ENCODE measurements at places on chromosomes 4 and X.

DNA sequence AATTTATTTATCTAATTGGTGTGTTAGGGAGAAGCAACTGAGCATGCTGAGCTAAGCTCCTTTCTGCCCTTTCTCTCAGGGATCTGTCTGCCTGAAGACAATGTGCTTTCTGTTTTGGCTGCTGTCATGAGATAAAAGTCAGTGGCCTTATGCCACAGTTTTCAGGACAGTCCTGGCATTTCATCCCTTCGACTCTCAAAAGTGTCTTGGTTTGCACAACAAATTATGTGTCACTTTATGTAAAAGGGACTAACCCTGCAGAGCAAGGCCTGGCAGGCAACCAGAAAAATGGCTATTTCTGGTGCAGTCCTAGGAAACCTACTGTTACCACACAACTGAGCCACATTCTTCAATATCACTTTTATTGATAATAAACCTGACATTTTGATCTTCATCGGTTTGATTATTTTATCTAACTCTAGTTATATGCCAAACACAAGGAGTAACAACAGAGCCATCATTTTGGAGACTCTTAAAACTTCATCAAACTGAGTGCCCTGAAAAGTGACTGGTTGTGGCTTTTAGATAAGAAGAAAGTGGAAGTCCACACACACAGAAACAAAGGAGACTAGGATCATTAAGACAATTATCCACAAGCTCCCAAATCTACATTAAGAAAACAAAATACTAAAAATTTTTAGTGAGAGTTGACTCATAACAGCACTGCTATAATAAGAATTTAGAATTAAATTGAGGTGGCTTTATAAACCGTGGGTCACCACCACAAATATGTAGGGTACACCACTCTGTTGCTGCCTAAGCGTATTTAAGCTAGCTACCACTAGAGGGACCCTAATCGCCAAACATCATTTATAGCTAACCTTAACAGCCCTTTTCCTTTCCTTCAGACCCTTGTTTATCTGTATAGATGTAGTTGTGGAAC, 95.9 kb upstream of the PTPN13 start:
- H3K36me3 ChIP-seq, result no peaks in the 10 kb centered on the region
- no peaks in the 10 kb centered on the region for H3K27me3 ChIP-seq
- peaks cover 9% of the 10 kb centered on the region for H3K4me1 ChIP-seq
- H3K27ac ChIP-seq, result peak overlapping the region; percentile 47

- no peak overlapping the region for H3K4me3 ChIP-seq
- no peak for DNase-seq
- H3K4me1 ChIP-seq, result no peaks in the 10 kb centered on the region
- H3K27ac ChIP-seq, result no peak overlapping the region
- H3K27me3 ChIP-seq, result no peaks in the 10 kb centered on the region
- H3K36me3 ChIP-seq, result no peaks in the 10 kb centered on the region
Measured at GRCh38 chr4:100340512-100341485, 150.5 kb upstream of the DDIT4L start.

DNA sequence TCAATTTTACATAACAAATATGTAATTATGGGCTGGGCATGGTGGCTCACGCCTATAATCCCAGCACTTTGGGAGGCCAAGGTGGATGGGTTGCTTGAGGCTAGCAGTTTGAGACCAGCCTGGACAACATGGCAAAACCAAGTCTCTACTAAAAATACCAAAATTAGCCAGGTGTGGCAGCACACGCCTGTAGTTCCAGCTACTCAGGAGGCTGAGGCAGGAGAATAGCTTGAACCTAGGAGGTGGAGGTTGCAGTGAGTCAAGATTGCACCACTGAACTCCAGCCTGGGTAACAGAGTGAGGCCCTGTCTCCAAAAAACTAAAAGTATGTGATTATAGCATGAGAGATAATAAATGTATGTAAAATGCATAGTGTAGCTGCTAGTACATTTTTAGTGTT, 229.0 kb downstream of the PPARGC1A start:
- H3K4me1 ChIP-seq, result no peaks in the 10 kb centered on the region
- no peak overlapping the region for H3K27ac ChIP-seq
- H3K36me3 ChIP-seq, result no peaks in the 10 kb centered on the region
- no peak overlapping the region for H3K4me3 ChIP-seq

DNA sequence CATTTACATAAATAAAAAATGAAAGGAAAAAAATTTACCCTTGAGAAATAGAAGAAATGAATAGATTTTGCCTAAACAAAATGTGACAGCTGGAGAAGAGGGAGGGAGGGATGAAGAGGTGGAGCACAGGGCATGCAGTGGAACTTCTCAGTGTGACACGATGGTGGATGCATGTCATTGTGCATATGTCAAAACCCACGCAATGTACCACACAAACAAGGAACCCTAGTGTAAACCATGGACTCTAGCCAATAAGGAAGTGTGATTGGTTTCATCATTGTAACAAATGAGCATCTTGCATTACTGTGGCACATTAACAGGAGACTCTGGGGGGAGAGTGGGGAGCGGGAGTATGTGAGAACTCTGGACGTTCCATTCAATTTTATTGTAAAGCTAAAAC, 58.6 kb downstream of the GATB start:
- no peaks in the 10 kb centered on the region for H3K4me1 ChIP-seq
- no peaks in the 10 kb centered on the region for H3K27me3 ChIP-seq
- no peak overlapping the region for H3K4me3 ChIP-seq
- DNase-seq, result no peak
- H3K36me3 ChIP-seq, result peaks cover 22% of the 10 kb centered on the region
- H3K27ac ChIP-seq, result no peak overlapping the region

GRCh38 chr4:37603711-37604110, 82.5 kb downstream of the RELL1 start:
- DNase-seq, result no peak
- H3K4me3 ChIP-seq, result no peak overlapping the region
- no peaks in the 10 kb centered on the region for H3K4me1 ChIP-seq
- H3K27ac ChIP-seq, result no peak overlapping the region
- no peaks in the 10 kb centered on the region for H3K36me3 ChIP-seq

DNA sequence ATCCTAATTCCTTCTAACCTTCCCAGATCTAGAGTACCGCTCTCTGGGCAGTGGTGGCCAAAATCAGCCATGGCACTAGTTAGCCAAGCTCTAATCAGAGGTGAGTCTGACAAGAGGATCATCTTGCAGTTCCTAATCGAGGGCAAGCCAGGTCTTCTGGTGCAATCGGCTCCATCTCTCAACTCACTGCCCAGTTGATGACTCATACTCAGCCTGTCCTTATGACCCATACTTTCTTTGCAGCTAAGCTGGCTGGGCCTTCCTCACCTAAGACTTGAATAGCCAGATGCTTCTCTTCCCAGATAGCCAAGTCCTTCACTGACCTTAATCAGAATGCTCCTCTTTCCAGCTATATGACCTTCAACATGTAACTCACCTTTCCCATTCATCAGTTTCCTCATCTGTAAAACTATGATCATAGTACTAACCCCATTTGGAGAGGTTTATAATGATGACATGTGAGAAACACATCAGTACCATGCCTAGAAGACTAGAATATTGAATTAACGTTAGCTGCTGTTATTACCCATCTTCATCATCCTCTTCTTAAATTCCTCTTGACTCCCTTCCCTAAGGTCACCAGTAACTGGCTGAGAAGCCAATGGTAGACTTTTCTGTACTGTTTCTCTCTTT, 57.1 kb downstream of the RELL1 start:
- H3K36me3 ChIP-seq, result peaks cover 27% of the 10 kb centered on the region
- no peaks in the 10 kb centered on the region for H3K27me3 ChIP-seq
- H3K27ac ChIP-seq, result no peak overlapping the region
- peaks cover 1% of the 10 kb centered on the region for H3K4me1 ChIP-seq

- no peaks in the 10 kb centered on the region for H3K4me1 ChIP-seq
- H3K27ac ChIP-seq, result no peak overlapping the region
- no peak for DNase-seq
- no peaks in the 10 kb centered on the region for H3K27me3 ChIP-seq
- no peak overlapping the region for H3K4me3 ChIP-seq
Measured at GRCh38 chrX:114800719-114801118, 216.7 kb downstream of the IL13RA2 start.

DNA sequence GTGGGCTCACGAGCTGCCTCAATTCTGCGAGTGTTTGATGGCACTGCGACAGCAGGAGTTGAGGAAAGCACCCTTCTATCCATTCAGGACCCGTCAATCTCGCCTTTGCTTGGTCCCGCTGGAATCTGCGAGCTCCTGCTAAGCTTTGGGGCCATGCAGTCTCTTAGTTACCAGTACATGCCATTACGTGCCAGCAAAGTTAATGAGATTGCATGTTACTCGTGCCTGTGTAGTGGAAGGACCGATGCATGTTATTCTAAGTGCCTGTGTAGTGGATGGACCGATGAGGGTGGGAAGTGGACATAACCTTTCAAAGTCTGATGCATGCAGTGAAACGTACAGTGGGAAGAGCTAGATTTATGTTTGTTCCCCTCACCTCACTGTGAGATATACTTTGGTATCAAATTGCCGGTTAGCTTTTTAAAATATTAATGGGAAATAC, 569 bp downstream of the RPS3A start:
- peaks cover 6% of the 10 kb centered on the region for H3K4me1 ChIP-seq
- peak overlapping the region; percentile 95 for H3K4me3 ChIP-seq
- H3K36me3 ChIP-seq, result peaks cover 18% of the 10 kb centered on the region
- no peak for DNase-seq
- no peaks in the 10 kb centered on the region for H3K27me3 ChIP-seq

- no peak overlapping the region for H3K4me3 ChIP-seq
- DNase-seq, result no peak
- no peaks in the 10 kb centered on the region for H3K27me3 ChIP-seq
- no peak overlapping the region for H3K27ac ChIP-seq
- H3K4me1 ChIP-seq, result no peaks in the 10 kb centered on the region
- no peaks in the 10 kb centered on the region for H3K36me3 ChIP-seq
Measured at GRCh38 chr4:91035276-91035675, 908.1 kb downstream of the CCSER1 start.

DNA sequence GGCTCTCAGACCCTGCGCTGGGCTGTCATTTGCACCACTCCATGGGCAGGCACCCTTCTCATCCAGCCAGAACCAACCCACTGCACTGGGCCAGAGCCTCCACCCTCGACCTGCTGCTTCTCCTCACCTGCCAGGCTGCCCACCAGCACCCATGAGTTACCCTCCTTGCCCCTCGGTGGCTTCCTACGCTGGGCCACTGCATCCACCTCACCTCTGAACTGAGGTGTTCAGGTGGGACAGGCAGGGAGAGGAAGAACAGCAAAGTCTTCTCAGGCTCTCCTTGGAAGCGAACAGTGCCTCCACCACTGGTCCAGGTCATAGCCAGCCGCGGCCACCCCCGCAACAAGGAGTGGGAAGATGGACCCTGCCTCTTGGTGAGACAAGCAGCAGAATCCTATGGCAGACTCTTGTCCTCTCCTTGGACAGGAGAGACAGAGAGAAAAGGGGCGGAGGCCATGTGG, 32.4 kb upstream of the HMX1 start:
- no peaks in the 10 kb centered on the region for H3K27me3 ChIP-seq
- H3K27ac ChIP-seq, result no peak overlapping the region
- no peak overlapping the region for H3K4me3 ChIP-seq
- no peaks in the 10 kb centered on the region for H3K36me3 ChIP-seq
- no peaks in the 10 kb centered on the region for H3K4me1 ChIP-seq
- no peak for DNase-seq

DNA sequence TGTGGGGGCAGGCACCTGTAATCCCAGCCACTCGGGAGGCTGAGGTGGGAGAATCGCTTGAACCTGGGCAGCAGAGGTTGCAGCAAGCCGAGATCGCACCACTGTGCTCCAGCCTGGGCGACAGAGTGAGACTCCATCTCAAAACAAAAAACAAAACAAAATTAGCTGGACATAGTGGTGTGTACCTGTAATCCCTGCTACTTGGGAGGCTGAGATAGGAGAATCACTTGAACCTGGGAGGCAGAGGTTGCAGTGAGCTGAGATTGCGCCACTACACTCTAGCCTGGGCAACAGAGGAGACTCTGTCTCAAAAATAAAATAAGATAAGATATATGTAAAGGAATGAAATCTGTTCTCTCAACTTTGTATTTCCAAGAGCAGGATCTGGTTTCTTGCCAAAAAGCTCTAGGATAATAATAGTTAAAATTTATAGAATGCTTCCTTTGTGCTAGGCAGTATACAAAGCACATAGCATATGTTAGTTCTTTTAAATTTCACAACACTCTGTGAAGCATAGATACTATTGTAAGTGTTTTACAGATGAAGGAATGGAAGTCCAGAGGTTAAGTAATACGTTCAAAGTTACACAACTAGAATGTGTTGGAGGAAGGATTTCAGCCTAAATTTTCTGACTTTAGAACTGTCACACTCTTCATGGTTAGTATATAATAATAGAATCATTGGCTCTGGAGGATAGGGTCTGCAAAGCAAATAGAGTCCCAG, 10.3 kb downstream of the MRPL1 start:
- no peaks in the 10 kb centered on the region for H3K27me3 ChIP-seq
- H3K4me3 ChIP-seq, result no peak overlapping the region
- H3K36me3 ChIP-seq, result no peaks in the 10 kb centered on the region
- no peak for DNase-seq

GRCh38 chrX:68415316-68415715, 18.0 kb downstream of the OPHN1 start:
- H3K27me3 ChIP-seq, result no peaks in the 10 kb centered on the region
- H3K4me1 ChIP-seq, result no peaks in the 10 kb centered on the region
- H3K27ac ChIP-seq, result no peak overlapping the region
- no peak for DNase-seq
- H3K36me3 ChIP-seq, result no peaks in the 10 kb centered on the region

- H3K4me3 ChIP-seq, result no peak overlapping the region
- peaks cover 10% of the 10 kb centered on the region for H3K4me1 ChIP-seq
- no peaks in the 10 kb centered on the region for H3K36me3 ChIP-seq
- DNase-seq, result no peak
- no peak overlapping the region for H3K27ac ChIP-seq
- no peaks in the 10 kb centered on the region for H3K27me3 ChIP-seq
Measured at GRCh38 chr4:54687887-54688841, 30.4 kb downstream of the KIT start.

- no peak overlapping the region for H3K4me3 ChIP-seq
- H3K4me1 ChIP-seq, result no peaks in the 10 kb centered on the region
- H3K27ac ChIP-seq, result no peak overlapping the region
- H3K36me3 ChIP-seq, result peaks cover 19% of the 10 kb centered on the region
Measured at GRCh38 chr4:76513482-76513881, 78.5 kb downstream of the SHROOM3 start.

- no peak for DNase-seq
- H3K36me3 ChIP-seq, result no peaks in the 10 kb centered on the region
- peaks cover 7% of the 10 kb centered on the region for H3K4me1 ChIP-seq
- H3K27me3 ChIP-seq, result no peaks in the 10 kb centered on the region
- no peak overlapping the region for H3K27ac ChIP-seq
Measured at GRCh38 chrX:39969099-39969818, 128.5 kb downstream of the BCOR start.

GRCh38 chr4:177194906-177195305, 114.8 kb upstream of the NEIL3 start:
- H3K27me3 ChIP-seq, result no peaks in the 10 kb centered on the region
- DNase-seq, result no peak
- no peak overlapping the region for H3K4me3 ChIP-seq
